Peyer's patch (tissue), 4 donors: ENCODE measurements at places on chromosomes 1 and 21. TPM values are rescaled to one million over a fixed set of nuclear protein-coding genes. Genes with fewer than 3 reads are reported as not detected.

Gene GSTM2
- 242 TPM for total RNA-seq

Gene DHDDS
- 65.2 TPM for total RNA-seq

DNA sequence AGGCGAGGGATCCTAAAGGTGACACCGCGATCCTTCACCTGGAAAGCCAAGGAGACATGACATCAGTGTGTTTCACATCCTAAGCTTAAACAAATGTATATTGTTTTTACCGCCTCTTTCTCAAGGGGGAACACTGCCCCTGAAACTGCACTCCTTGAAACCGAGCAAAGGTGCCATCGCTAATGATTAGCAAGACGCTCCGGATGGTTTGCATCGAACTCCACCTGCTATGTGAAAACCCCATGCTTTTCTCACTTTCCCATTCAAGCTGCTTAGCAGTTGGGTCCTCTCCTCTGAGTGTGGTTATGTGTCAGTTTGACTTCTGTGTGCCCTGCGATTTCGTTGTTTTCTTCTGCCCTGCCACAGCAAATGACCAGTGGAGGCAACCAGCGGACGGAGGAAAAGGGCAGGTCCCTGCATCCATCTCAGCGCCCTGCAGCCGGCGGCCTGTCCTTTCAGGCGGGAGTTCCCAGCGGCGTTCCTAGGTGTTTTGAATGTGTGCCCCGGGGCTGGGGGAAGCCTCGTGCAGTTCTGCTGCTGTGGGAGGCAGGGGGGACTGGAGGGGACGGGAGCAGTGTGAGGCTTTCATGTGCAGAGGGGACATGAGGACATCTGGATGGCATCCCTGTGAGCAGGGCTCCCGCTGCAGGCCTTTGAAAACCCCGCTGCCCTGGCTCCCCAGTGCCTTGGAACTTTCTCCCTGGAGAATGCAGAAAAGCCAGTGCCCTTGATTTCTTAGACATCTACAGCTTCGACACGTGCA, 16.1 kb downstream of the ZBTB18 start:
- DNase-seq: no peak
- no peaks in the 10 kb centered on the region for H3K4me1 ChIP-seq
- H3K36me3 ChIP-seq: no peaks in the 10 kb centered on the region
- no peaks in the 10 kb centered on the region for H3K27me3 ChIP-seq

DNA sequence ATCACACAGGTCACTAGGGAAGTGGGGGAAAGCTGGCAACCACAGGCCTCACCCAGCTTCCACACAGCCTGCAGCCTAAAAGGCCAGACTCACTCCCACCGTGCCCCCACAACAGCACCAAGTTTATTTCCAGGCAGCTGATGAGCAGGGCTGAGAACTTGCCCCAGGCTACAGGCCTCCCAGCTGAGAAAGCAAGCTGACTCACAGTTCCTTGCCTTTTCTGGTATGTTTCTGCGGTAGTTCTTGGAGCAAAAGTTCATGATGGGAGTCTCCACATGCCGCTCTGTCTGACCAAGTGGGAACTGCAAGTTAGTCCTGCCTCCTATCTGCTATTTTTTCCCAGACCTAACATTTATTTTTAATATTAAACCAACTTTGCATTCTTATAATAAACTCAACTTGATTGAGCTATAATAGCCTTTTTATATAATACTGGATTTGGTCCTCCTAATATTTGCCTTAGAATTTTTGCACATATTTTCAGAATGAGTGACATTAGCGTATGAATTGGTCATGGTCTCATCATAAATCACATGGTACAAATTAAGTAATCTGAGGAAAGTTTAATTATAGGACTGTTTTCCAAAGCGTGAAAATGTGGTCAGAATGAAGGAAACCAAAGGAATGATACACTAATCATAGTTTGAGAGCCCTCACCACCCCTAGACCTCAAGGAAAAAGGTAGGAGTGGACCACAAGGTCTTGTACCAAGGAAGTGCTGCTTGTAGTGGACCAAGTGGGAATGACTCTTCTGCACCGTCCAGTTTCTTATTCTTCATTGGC, 30.7 kb downstream of the RPAP2 start:
- H3K27me3 ChIP-seq: no peaks in the 10 kb centered on the region
- no peak overlapping the region for H3K27ac ChIP-seq
- H3K36me3 ChIP-seq: no peaks in the 10 kb centered on the region
- H3K4me1 ChIP-seq: no peaks in the 10 kb centered on the region
- no peak overlapping the region for H3K4me3 ChIP-seq

DNA sequence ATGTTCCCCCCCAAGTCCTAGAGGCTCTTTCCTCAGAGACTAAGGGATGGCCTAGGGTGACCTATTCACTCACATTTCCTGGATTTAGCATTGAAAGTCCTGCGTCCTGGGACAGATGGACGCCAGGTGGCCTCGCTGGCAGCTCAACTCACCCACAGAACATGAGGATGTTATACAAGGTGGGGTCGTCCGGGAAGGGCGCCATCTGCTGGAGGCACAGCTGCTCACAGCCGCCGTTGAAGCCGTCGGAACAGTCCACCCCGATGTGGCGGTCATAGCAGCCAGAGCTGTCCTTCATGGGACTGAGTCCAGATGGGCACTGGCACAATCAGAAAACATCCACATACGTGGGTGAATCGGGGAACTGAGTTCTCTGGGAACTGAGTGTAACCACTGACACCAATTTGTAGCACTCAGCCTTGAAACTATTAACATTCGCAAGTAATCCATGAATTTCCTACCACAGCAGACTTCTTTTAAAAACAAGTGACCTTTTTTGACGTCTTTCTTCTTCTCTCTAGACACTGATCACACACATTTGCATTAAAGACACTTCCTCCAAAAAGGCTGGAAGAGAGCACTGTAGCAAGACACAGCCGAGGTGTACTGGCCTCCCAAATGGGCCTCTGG, 215.4 kb downstream of the ASTN1 start:
- H3K4me1 ChIP-seq: no peaks in the 10 kb centered on the region
- peak; percentile 16 for DNase-seq
- H3K27ac ChIP-seq: no peak overlapping the region
- no peak overlapping the region for H3K4me3 ChIP-seq

- no peak overlapping the region for H3K27ac ChIP-seq
- H3K4me1 ChIP-seq: no peaks in the 10 kb centered on the region
- H3K36me3 ChIP-seq: no peaks in the 10 kb centered on the region
- H3K27me3 ChIP-seq: no peaks in the 10 kb centered on the region
- H3K4me3 ChIP-seq: no peak overlapping the region
- no peak for DNase-seq
Observed at GRCh38 chr1:202915146-202915545, 11.9 kb downstream of the KLHL12 start.

GRCh38 chr1:41469706-41470105, 14.8 kb downstream of the EDN2 start:
- H3K36me3 ChIP-seq: no peaks in the 10 kb centered on the region
- no peaks in the 10 kb centered on the region for H3K4me1 ChIP-seq
- DNase-seq: no peak
- H3K27ac ChIP-seq: no peak overlapping the region

GRCh38 chr1:44802306-44803061, 2.3 kb downstream of the PLK3 start:
- H3K4me3 ChIP-seq: peak overlapping the region; percentile 89
- peak; percentile 55 for DNase-seq
- peak overlapping the region; percentile 98 for H3K27ac ChIP-seq
- peaks cover 19% of the 10 kb centered on the region for H3K4me1 ChIP-seq

GRCh38 chr1:224085421-224086108, 28.3 kb upstream of the FBXO28 start:
- no peak overlapping the region for H3K27ac ChIP-seq
- H3K4me3 ChIP-seq: no peak overlapping the region
- H3K4me1 ChIP-seq: no peaks in the 10 kb centered on the region
- no peaks in the 10 kb centered on the region for H3K36me3 ChIP-seq
- no peaks in the 10 kb centered on the region for H3K27me3 ChIP-seq
